Adrenal gland (tissue), 19 donors: ENCODE measurements at places on chromosomes 11 and 22.

- no peaks in the 10 kb centered on the region for H3K27me3 ChIP-seq
- no peaks in the 10 kb centered on the region for H3K4me1 ChIP-seq
- H3K27ac ChIP-seq, result no peak overlapping the region
Measured at GRCh38 chr11:100908746-100909145, 220.9 kb downstream of the PGR start.

DNA sequence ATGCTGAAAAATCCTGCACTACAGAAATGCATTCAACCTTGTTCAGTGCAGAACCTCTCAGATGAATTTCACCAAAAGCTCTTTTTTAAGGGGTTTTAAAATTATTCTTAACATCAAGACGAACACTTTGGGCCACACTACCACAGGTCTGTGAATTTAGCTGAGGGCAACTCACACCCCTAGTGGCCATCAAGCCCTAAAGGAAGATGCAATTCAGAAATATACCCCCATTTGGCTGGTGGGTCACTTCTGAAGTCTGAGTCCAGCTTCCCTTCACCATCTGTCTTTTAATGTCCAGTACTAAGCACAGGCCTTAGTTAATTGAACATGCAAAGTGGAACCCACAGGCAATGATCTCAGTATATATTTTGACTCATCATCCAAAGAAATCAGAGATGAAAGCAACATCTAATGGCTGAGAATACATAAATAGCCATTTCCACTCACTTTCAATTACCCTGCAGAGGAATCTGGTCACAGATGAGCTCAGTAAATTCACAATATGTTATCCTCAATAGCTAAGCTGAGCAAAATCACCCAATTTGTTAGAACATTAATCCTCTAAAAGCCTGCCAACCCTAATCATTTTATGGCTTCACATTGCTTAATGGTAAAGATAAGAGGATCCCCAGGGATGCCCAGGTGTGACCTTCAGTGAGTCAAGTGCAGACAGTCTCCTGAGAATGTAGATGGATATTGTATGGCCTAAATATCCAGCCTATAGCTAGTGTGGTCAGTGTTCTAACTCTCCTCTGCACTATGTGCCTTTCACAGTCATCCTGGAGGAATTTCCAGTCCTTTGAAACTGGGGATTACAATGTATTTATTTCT, 50.3 kb downstream of the FAM76B start:
- DNase-seq, result no peak
- H3K4me3 ChIP-seq, result no peak overlapping the region
- no peak overlapping the region for H3K27ac ChIP-seq
- H3K27me3 ChIP-seq, result no peaks in the 10 kb centered on the region
- H3K36me3 ChIP-seq, result no peaks in the 10 kb centered on the region

DNA sequence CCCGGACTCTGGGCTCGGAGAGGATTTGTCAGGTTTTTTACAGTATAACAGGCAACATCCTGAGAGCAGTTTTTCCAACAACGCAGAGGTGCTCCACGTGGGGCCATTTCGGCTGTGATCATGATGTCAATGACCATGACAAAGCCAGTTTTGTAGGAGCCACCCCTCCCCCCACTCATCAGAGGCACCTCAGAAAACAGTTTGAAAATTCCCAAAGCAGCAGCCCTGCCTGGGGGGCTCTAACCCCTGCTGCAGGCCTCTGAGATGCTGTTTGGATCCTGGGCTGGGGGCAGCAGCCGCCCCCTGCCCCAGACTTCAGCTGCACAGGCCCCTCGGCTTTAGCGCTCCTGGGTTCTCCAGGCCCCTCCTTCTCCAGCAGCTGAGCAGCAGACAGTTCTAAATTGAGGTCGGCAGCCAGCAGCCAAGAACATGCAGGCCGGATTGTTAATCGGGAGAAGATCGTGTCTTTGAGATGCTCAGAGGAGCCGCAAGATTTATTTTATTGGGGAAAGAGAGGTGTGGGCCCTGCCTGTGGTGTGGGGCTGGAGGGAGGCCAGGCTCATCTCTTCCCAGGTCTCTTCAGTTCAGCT, 19.4 kb downstream of the NFAM1 start:
- no peak overlapping the region for H3K4me3 ChIP-seq
- no peak overlapping the region for H3K27ac ChIP-seq
- no peak for DNase-seq
- H3K36me3 ChIP-seq, result no peaks in the 10 kb centered on the region
- H3K27me3 ChIP-seq, result no peaks in the 10 kb centered on the region
- H3K4me1 ChIP-seq, result no peaks in the 10 kb centered on the region

- H3K27me3 ChIP-seq, result peaks cover 11% of the 10 kb centered on the region
- H3K4me1 ChIP-seq, result no peaks in the 10 kb centered on the region
- no peak overlapping the region for H3K27ac ChIP-seq
- H3K4me3 ChIP-seq, result no peak overlapping the region
Measured at GRCh38 chr22:36745301-36745995, 30.5 kb downstream of the IFT27 start.

- peaks cover 39% of the 10 kb centered on the region for H3K4me1 ChIP-seq
- H3K27me3 ChIP-seq, result no peaks in the 10 kb centered on the region
- no peak overlapping the region for H3K4me3 ChIP-seq
- H3K36me3 ChIP-seq, result no peaks in the 10 kb centered on the region
- DNase-seq, result no peak
Measured at GRCh38 chr22:40432625-40433024, 62.2 kb downstream of the SGSM3 start.

DNA sequence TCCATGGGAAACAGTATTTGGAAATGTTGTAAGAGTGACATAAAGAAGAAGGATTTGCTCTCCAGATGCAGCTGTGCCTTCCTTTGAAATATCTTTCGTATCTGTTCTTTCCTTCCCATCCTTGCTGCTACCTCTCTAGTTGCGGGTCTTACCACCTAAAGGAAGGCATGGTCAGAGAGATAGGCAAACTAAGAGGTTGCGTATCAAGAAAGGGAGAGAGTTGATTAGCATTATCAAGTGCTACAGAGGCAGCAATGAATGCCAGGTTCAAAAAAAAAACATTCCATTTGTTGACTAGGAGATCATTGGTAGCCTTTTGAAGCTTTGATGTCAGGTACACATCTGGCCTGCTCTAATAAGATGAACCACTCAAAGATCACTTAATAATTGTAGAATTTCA, 4.6 kb downstream of the GTPBP1 start:
- H3K4me3 ChIP-seq, result no peak overlapping the region
- H3K27me3 ChIP-seq, result no peaks in the 10 kb centered on the region
- no peak overlapping the region for H3K27ac ChIP-seq
- H3K4me1 ChIP-seq, result peaks cover 33% of the 10 kb centered on the region

DNA sequence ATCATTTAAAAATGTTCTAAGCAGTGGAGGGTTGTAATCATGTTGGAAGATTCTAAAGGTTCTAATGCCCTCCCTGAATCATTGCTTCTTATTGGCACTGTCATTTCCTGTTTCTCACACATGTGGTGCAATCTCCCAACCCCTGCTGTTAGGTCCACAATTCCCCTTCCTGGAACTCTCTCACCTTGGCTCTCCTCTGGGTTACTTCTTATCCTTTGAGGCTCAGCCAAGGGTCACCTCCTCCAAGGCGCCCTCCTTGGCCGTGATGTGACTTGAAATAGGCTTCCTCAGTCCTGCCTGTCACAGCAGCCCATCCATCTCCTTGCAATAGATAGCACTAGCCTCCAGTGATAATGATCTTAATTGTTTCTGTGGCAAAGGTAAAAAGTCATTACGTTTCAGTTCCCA, 149.8 kb downstream of the TTC17 start:
- H3K27me3 ChIP-seq, result no peaks in the 10 kb centered on the region
- H3K4me1 ChIP-seq, result no peaks in the 10 kb centered on the region
- no peaks in the 10 kb centered on the region for H3K36me3 ChIP-seq
- H3K4me3 ChIP-seq, result no peak overlapping the region
- H3K27ac ChIP-seq, result no peak overlapping the region

- H3K36me3 ChIP-seq, result no peaks in the 10 kb centered on the region
- H3K27me3 ChIP-seq, result no peaks in the 10 kb centered on the region
- H3K4me1 ChIP-seq, result peaks cover 17% of the 10 kb centered on the region
- DNase-seq, result no peak
- H3K27ac ChIP-seq, result no peak overlapping the region
Measured at GRCh38 chr22:26549902-26550497, 37.7 kb upstream of the TFIP11 start.

DNA sequence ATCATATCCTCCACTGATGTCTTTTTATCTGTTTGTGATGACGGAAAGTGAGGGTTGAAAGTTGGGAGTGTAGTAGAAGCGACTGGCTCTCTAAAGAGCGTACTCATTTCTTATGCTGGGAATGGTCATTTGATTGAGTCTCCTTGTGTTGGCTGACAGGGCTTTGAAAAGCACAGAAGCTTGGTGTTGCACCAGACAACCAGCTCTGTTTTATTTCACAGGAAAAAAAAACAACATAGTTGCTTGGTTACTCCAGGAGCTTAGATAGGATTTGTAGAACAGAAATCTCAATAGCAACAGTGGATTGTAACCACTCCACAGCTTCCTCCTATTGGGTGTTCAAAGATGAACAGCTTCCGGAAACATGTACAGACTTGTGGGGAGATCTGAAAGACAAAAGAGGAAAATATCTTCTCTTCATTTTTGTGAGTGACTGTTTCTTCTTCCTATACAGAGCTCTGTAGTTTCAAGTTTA, 2.7 kb downstream of the RBM14 start:
- H3K4me3 ChIP-seq, result peak overlapping the region; percentile 77
- H3K36me3 ChIP-seq, result no peaks in the 10 kb centered on the region
- no peaks in the 10 kb centered on the region for H3K27me3 ChIP-seq
- no peak for DNase-seq
- peak overlapping the region; percentile 57 for H3K27ac ChIP-seq

DNA sequence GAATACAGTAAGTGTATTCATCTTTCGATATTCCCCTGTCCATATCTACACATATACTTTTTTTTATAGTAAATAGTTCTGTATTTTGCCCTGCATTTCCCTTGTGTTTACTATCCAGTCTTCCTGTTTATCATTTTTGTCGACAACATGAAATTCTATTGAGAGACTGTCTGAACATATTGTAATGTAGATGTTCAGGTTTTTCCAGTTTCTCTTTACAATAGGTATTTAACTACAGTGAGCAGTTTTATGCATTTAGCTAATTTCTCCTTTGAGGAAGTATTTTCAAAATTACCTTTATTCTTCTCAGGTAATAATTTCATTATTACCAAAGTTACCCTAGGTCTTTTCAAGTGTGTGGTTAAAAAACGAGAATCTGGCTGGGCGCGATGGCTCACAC, 16.7 kb downstream of the PIK3IP1 start:
- no peak for DNase-seq
- no peak overlapping the region for H3K27ac ChIP-seq
- no peaks in the 10 kb centered on the region for H3K36me3 ChIP-seq
- H3K27me3 ChIP-seq, result no peaks in the 10 kb centered on the region
- no peak overlapping the region for H3K4me3 ChIP-seq

- H3K4me3 ChIP-seq, result no peak overlapping the region
- no peaks in the 10 kb centered on the region for H3K27me3 ChIP-seq
- no peak overlapping the region for H3K27ac ChIP-seq
- DNase-seq, result no peak
Measured at GRCh38 chr11:95322539-95322938, 91.5 kb upstream of the SESN3 start.

- no peak for DNase-seq
- no peaks in the 10 kb centered on the region for H3K4me1 ChIP-seq
- H3K36me3 ChIP-seq, result no peaks in the 10 kb centered on the region
- H3K27ac ChIP-seq, result no peak overlapping the region
- H3K27me3 ChIP-seq, result peaks cover 4% of the 10 kb centered on the region
Measured at GRCh38 chr11:116224889-116225200, 547.9 kb downstream of the BUD13 start.

GRCh38 chr11:67525275-67525976, 2.2 kb upstream of the CABP2 start:
- H3K36me3 ChIP-seq, result no peaks in the 10 kb centered on the region
- DNase-seq, result no peak
- no peaks in the 10 kb centered on the region for H3K4me1 ChIP-seq
- H3K27me3 ChIP-seq, result no peaks in the 10 kb centered on the region
- no peak overlapping the region for H3K4me3 ChIP-seq

- H3K4me3 ChIP-seq, result no peak overlapping the region
- no peak overlapping the region for H3K27ac ChIP-seq
- DNase-seq, result no peak
- H3K4me1 ChIP-seq, result no peaks in the 10 kb centered on the region
- peaks cover 3% of the 10 kb centered on the region for H3K27me3 ChIP-seq
- no peaks in the 10 kb centered on the region for H3K36me3 ChIP-seq
Measured at GRCh38 chr11:61173456-61173855, 12.2 kb upstream of the VPS37C start.

- H3K27ac ChIP-seq, result no peak overlapping the region
- no peaks in the 10 kb centered on the region for H3K36me3 ChIP-seq
- H3K27me3 ChIP-seq, result no peaks in the 10 kb centered on the region
- DNase-seq, result no peak
- peaks cover 4% of the 10 kb centered on the region for H3K4me1 ChIP-seq
- no peak overlapping the region for H3K4me3 ChIP-seq
Measured at GRCh38 chr11:76577921-76578653, 92.5 kb downstream of the LRRC32 start.

- H3K4me1 ChIP-seq, result no peaks in the 10 kb centered on the region
- no peaks in the 10 kb centered on the region for H3K27me3 ChIP-seq
- H3K36me3 ChIP-seq, result no peaks in the 10 kb centered on the region
- H3K4me3 ChIP-seq, result no peak overlapping the region
Measured at GRCh38 chr11:2663915-2664314, 35.9 kb downstream of the KCNQ1OT1 start.

GRCh38 chr11:128302425-128303186, 284.8 kb downstream of the ETS1 start:
- peak overlapping the region; percentile 23 for H3K27ac ChIP-seq
- DNase-seq, result no peak
- H3K27me3 ChIP-seq, result no peaks in the 10 kb centered on the region
- H3K4me3 ChIP-seq, result no peak overlapping the region
- no peaks in the 10 kb centered on the region for H3K4me1 ChIP-seq

- H3K4me3 ChIP-seq, result no peak overlapping the region
- no peak for DNase-seq
Measured at GRCh38 chr11:34976496-34977088, 60.2 kb downstream of the PDHX start.

GRCh38 chr11:19368726-19369375, 128.1 kb upstream of the E2F8 start:
- no peak overlapping the region for H3K4me3 ChIP-seq
- H3K36me3 ChIP-seq, result no peaks in the 10 kb centered on the region
- no peak for DNase-seq

DNA sequence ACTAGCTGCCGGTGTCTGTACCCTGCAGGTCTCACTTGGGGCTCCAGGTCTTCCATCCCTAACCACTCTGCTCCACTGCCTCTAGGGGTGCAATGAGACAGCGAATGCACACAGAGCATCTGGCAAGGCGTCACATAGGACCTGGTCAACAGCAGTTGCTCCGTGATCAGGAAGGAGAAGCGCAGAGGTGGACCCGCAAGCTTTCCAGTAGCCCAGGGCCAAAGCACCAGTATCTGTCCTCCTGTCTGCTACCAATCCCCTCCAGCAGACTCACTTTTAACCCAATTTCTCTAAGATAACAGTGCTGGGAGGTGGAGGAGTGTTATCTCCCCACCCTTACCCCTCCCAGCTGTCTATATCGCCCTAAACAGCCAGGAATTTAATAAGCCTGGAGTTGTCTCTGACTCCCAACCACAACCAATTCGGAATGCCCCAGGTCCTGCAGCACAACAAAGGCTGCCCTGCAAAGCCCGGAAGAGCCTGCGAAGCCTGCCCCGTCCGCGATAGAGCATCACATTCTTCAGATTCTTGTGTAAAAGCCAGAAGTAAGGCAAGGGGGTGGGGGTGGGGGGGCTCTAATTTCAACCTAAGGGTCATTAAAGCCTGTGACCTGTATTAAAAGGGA, 19.3 kb downstream of the MYH9 start:
- H3K4me3 ChIP-seq, result no peak overlapping the region
- peak overlapping the region; percentile 90 for H3K27ac ChIP-seq
- no peaks in the 10 kb centered on the region for H3K36me3 ChIP-seq
- H3K4me1 ChIP-seq, result peaks cover 74% of the 10 kb centered on the region
- H3K27me3 ChIP-seq, result no peaks in the 10 kb centered on the region
